ENCODE measurements at places on chromosomes 4 and X. TPM values are rescaled to one million over a fixed set of nuclear protein-coding genes. Genes with fewer than 3 reads are reported as not detected.

DNA sequence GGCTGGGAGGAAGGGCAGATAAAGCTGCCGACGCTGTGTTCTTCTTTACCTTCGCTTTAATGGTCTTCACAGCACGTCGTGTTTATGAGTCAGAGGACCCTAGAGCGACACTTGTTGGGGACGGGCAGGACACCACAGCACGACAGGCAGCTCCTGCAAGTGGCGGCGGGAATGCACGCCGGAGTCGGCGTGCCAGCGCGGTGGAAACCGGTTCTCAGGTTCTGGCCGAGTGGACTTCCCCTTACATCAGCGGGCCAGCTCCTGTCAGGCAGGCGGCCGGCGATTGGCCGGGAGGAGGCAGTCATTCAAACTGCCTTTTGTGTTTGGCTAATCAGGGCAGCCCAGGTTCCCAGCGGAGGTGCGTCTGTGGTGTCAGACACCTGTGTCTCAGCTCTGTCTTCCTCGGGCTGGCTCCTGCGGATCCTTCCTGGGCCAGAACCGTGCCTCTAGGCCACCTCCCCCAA, 150.9 kb downstream of the SHROOM3 start:
- peak; percentile 89 for DNase-seq

- no peak for DNase-seq
Measured at GRCh38 chr4:56426273-56426672, 9.1 kb downstream of the PPAT start.

GRCh38 chr4:105895583-105896460, 551 bp downstream of the NPNT start:
- peak; percentile 35 for DNase-seq

Gene PPARGC1A
- not detected for total RNA-seq

DNA sequence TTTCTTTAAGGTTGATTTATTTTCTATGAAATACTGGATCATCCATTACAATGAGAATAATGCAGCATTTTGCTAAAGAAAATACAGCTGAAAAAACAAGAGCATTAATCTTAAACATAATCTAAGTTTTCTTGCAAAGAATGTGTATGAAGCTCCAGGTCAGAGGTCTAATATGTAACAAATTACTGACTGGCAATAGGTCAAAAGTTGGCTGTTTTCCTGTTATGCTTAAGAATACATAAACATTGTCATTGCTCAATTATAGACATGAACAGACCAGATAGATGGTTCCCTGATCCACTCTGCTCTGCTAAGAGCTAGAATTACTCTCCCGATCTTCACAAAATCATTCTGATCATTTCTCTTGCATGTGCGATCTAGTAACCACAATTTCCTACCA, 718.6 kb downstream of the PDHA2 start:
- no peak for DNase-seq

GRCh38 chr4:38024206-38024509, 64.0 kb downstream of the PTTG2 start:
- no peak for DNase-seq

All from PC-3 (cell line).